ENCODE measurements at places on chromosomes 1 and 21.

DNA sequence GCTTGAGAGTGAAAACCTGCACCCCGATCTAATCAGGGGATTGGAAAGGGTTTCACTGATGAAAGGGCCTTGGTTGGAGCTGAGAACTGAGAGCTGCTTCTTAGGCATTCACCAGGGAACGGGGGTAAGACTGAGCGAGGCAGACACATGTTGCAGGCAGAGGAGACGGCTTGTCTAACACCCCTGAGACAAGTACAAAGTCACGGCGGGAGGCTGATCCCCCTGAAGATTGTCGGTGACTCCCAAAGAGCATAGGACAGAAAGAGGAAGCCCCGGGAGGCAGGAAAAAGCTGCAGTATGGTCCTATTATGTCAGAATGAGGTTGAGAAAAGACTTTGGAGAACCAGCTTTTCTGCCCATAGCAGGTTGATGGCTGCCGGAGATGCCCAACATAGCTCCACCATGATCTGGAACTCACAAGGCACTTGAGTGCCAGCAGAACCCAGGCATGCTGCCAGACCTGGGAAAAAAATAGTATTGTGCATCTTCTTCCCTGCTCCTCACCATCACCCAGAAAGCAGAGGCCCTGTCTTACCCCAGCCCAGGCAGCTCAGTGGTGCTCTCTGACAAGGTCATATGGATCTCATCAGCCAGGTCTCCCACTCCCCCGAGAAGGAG is 463.9 kb upstream of the PROX1 start:
- DNase-seq, result no peak

- DNase-seq, result no peak
These were observed 14.0 kb downstream of the ZNF496 start for GRCh38 chr1:247317702-247318101.

GRCh38 chr1:226617109-226617508 is 68.5 kb downstream of the STUM start:
- DNase-seq, result no peak

- no peak for DNase-seq
These were observed 131.9 kb upstream of the ATP1B1 start for GRCh38 chr1:168974611-168975010.

GRCh38 chr1:103461161-103462105 is 64.1 kb upstream of the RNPC3 start:
- DNase-seq, result peak; percentile 10

DNA sequence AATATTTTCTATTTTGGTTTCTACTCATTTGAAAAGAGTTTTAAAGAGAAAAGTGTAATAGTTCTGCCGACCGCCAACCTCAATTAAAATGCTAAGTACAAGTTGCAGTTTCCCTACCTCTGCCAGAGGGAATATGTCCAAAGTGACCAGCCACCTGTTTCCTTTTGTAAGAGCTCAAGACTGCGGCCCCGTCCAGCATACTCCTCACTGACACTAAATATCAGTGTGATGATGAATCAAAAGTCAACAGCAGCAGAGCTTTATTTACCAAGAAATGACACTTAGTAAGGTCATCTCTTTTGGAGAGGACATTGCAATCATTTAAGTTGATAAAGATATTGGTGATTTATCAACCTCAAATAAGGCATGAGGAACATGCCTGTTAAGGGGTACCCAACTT is 57.4 kb upstream of the NRIP1 start:
- DNase-seq, result no peak

DNA sequence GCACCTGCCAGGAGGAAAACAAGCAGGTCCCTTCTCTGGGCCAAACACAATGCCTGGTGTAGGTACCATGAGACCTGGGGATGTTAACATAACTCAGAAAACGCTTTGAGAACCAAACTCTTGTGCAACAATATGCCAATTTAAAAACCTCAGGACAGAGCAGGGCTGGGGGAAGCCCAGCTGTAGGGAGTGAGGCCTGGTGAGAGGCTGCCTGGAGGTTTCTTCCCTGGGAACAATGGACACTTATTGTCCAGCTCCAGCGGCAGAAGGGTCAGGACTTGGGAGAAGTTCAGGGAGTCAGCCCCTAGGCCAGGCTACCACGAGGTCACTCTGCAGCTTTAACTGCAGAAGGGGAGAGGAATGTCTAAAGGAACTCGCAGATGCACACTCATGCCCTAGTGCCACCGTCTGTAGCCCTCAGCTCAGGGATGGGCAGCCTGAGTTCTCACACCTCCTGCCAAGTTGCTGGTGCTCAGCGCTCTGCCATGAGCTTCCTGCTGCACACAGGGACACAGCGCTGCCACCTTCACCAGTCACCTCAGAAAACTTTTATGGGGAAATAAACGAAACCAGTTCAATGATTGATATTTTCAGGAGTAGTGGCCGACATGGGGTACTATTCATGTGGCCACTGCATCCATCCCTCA is 8.5 kb downstream of the GPR157 start:
- no peak for DNase-seq

- no peak for DNase-seq
These were observed 88.3 kb upstream of the TMEM51 start for GRCh38 chr1:15065291-15065690.

DNA sequence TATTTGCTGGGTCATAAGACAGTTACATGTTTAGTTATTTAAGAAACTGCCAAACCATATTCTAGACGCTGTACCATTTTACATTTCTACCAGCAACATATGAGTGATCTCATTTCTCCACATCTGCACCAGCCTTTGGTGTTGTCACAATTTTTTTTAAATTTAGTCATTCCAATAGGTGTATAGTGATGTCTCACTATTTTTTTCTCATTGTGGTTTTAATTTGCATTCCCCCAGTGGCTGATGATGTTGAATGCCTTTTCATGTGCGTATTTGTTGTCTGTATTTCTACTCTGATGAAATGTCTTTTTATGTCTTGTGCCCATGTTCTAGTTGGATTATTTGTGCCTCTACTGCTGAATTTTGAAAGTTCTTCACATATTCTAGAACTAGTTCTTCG is 38.4 kb downstream of the NFASC start:
- DNase-seq, result no peak

DNA sequence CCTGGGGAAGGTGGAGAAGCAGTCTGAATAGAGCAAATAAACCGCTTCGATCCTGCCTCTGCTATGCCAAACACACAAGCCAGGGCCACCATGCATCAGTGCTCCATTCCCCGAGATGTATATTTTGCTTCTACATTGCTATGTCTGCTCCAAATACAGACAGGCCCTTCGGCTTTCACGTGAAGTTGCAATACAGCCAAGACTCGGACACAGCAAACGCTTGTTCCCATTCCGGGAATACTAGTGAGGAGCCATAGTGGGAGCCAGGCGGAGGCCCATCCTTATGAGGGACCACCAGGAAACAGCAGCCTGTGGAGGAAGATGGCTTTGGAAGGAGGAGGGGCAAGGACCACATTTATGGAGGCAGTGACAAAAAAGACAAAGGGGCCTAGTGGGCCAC is 22.6 kb downstream of the ERI3 start:
- DNase-seq, result no peak

DNA sequence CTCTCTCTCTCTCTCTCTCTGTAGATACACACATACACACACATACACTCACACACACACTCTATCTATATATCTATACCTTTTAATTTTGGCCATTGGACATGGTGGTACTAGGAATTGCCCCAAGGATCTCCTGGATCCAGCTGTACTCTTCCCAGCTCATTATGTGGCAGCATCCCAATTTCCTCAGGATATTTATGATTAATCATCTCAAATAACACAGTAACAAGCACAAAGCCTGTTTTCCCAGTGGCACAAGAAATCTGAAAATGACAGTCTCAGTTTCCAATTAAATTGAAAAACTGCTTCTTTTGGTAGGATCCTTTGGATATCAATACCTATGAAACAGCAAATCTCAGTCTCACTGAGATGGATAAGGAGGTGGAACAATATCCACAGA is 27.6 kb downstream of the S100A10 start:
- DNase-seq, result peak; percentile 32

DNA sequence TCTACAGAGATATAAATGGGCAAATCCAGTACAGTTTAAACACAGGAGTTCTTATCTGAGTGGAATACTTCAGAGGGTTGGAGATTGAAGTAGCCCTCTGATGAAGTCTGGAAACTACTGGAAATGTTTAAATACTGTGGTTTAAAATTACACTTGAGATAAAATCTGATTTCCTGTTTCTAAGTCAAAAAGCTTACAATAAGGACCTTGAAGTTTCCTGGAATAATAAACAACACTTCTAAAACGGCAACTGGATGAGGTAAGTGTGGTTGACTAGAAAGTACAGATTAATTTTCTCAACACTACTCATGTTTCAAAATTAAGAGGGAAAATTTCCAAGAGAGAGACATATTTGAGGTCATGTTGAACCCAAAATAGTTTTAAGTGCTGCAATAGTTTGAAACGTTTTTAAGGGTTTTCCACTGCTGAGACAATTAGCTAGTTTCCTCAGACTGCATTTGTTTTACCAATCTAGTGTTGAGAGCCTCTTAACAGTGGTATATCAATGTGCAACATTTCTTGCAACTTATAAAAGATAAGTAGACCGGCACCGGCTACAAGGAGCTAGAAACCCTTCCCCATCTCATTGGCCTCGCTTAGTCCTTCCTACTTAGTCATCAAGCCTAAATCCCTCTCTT is 27.4 kb downstream of the KCNA3 start:
- no peak for DNase-seq

DNA sequence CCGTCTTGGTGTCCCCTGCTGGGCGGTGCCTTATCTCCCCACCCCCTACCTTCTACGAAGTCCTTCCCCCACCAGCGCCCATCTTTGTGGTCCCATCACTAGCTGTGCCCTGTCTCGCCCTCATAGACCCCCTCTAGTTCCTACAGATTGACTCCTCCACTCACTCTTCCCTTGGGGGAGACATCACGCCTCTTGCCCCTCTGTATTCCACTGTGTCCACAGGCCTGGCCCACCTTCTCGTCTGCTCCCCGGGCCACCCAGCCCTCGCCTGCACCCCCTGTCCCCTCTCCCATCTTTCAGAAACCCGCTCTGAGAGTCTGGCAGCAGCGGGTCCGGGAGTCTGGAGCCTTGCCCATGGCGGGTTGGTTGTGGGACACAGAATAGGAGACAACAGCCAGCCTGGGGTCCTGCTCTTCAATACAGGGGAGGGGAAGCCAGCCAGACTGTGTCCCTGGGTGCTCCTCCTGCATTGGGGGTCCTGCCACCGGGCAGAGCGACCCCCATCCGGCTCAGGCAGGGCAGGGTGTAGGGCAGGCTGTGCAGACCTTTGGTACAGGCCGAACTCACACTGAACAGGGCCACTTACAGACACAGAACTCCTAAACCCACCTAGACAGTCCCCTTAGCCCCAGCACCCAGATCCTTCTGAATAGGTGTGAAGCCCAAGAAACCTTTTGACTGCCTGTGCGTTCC is 1.1 kb downstream of the RNF187 start:
- no peak for DNase-seq

DNA sequence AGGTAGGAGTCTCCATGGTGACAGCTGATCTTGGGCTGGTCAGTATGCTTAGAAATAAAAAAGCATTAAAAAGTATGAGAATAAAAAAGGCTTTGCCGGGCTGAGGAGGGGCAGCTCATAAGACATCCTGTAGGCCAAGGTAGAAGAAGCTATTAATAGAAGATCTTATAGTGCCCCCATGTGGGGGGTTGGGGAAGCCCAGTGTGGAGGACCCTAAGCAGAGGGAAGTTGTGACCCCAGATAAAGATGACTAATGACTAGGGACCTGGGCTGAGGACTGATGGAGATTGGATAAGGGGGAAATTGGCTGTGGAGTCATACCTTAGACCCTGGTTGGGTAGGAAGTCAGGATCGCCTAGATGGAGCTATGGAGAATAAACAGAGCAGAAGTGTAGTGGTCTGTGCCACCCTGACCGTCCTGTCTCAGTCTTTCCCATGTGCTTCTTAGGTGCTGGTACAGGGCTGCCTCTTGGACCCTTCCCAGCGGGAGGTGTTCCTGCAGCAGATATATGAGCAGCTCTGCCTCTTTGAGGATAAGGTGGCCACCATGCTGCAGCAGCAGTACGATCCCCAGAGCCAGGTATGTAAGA is 25.0 kb downstream of the SZT2 start:
- peak; percentile 73 for DNase-seq

DNA sequence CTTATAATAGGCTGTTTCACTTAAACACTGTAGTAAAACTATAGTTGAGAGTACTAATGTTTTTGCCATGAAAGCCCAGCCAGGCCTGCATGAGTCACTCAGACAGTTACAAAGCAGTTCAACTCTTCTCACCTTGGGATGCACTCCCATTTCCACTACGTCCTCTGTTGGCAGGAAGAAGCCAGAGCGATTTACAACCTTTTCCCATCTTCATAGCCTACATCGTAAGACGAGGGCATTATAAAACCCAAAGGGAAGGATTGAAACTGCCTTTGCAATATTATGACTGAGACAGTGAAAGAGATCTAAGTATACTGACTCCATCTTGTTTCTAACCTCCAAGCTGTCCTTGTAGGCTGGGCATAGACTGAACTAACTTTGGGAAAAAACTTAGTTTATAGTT is 71.8 kb upstream of the CSF1 start:
- DNase-seq, result peak; percentile 93

- DNase-seq, result no peak
These were observed 8.6 kb downstream of the ST6GALNAC3 start for GRCh38 chr1:76083189-76083588.

DNA sequence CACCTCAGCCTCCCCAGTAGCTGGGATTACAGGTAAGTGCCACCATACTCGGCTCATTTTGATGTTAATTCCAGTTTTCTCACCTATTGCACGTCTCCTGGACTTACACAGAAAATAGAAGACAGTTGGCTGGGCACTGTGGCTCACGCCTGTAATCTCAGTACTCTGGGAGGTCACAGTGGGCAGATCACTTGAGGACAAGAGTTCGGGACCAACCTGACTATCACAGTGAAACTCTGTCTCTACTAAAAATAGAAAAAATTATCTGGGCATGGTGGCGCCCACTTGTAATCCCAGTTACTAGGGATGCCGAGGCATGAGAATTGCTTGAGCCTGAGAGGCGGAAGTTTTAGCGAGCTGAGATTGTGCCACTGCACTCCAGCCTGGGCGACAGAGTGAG is 44.1 kb downstream of the DYRK1A start:
- no peak for DNase-seq

DNA sequence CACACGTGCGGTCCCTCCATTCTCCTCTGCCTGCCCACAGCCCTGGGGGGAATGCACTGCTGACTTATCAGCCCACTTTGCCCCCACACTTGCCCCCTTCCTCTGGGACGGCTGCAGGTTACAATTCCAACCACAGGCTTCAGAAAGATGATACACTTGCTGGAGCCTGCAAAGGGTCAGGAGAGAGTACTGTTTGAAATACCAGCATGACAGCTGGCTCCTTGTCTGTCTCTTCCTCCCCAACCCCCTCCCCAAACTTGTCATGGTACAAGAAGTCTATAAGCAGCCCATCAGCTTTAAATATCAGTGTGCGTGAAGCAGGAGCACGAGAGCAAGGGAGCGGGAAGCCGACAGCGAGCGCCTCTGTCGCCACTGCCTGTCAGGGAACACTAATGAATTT is 62.4 kb downstream of the ERI3 start:
- DNase-seq, result no peak

Measured in lung microvascular endothelial cell (primary cell).